ENCODE measurements at places on chromosomes 6 and 20. TPM values are rescaled to one million over a fixed set of nuclear protein-coding genes. Genes with fewer than 3 reads are reported as not detected.

- H3K4me3 ChIP-seq: no peak overlapping the region
- no peak overlapping the region for H3K27ac ChIP-seq
- H3K27me3 ChIP-seq: no peaks in the 10 kb centered on the region
- H3K4me1 ChIP-seq: no peaks in the 10 kb centered on the region
Observed at GRCh38 chr6:110864824-110865223, 9.8 kb upstream of the AMD1 start.

DNA sequence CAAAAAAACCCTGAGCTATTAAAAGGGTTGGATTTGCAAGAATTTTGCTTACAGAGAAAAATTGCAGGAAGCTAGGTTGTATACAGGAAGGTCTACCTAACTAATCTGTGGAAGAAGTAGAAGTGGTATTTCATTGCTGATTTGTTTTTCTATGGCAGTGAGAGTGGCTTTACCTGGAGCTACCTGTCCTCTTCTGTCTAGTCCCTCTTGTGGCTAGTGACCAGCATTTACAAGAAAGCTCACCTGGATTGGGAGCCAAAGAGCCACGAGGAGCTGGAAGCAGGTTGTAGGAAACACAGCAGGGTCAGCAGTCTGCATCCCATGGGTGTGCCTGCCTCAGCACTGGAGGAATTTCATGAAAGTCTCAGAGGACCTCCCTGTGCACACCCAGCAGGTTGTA lies 120.3 kb upstream of the RALGAPA2 start:
- no peak overlapping the region for H3K4me3 ChIP-seq
- DNase-seq: no peak
- H3K27me3 ChIP-seq: no peaks in the 10 kb centered on the region
- no peaks in the 10 kb centered on the region for H3K36me3 ChIP-seq

DNA sequence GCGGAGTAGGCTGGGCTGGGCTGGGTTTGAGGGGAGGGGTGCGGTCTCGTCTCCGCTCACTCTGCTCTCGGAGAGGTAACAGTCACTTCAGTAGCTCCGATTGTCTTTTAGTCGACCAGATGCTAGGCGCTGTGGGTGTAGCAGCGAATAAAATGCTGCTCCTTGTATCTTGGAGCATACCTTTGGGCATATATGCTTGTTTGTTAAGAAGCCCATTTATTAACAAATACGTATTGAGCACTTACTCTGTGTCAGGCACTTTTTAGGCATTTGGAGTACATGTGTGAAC lies 545 bp downstream of the ACTR5 start:
- no peaks in the 10 kb centered on the region for H3K36me3 ChIP-seq
- no peak for DNase-seq
- peak overlapping the region; percentile 91 for H3K27ac ChIP-seq
- H3K4me1 ChIP-seq: peaks cover 4% of the 10 kb centered on the region
- H3K27me3 ChIP-seq: no peaks in the 10 kb centered on the region

DNA sequence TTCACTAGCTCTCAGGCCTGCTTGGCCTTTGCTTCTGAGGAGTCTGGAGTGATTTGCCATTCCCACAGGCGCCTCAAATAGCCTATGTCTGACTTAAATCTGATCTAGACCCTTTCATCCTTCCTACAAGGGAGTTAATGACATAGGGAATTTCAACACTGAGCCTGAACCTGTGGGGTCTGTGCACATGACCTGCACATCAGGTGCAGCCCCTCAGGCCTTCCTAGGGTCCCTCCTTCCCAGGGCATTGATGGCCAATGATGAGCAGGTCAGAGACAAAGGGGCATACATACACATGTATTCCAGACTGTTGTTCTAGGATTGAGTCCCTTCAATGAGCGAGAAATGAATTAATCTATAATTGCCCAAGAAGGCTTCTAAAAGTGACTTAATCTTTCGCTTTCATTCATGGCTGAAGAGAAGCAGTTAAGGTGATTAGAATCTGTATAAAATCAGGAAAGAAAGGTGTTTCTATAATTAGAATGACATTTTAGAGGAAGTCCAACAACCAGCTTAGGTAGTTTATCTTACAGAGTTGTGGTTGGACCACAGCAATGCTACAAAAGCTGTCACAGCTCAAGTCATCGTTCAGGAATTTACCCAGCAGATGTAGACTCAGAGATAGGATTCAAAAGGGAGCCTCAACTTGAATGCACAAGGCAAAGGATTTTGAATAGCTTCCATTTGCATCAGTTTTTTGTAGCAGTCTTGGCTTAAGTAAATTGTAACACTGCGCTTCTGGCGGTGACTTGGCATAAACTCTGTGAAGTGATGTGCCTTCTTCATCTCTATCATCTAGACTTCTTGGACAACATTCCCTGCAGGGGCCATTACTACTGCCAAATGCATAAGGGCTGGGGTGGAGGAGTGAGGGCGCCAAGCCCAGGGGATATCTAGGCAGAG lies 27.0 kb upstream of the TBC1D7 start:
- no peak overlapping the region for H3K27ac ChIP-seq
- H3K4me3 ChIP-seq: no peak overlapping the region
- H3K4me1 ChIP-seq: no peaks in the 10 kb centered on the region
- no peaks in the 10 kb centered on the region for H3K27me3 ChIP-seq

HBS1L gene
- 9.8 TPM for total RNA-seq

- no peaks in the 10 kb centered on the region for H3K27me3 ChIP-seq
- H3K36me3 ChIP-seq: no peaks in the 10 kb centered on the region
- no peak overlapping the region for H3K4me3 ChIP-seq
- no peak for DNase-seq
- H3K4me1 ChIP-seq: no peaks in the 10 kb centered on the region
- no peak overlapping the region for H3K27ac ChIP-seq
Observed at GRCh38 chr6:37994223-37994622, 174.7 kb downstream of the ZFAND3 start.

ISM1 gene
- total RNA-seq: 60.1 TPM

MCCD1 gene
- total RNA-seq: not detected

GRCh38 chr6:54315656-54316055 lies 7.4 kb downstream of the TINAG start:
- no peaks in the 10 kb centered on the region for H3K27me3 ChIP-seq
- no peak overlapping the region for H3K27ac ChIP-seq
- H3K4me1 ChIP-seq: no peaks in the 10 kb centered on the region

- H3K27me3 ChIP-seq: no peaks in the 10 kb centered on the region
- H3K27ac ChIP-seq: no peak overlapping the region
- no peak overlapping the region for H3K4me3 ChIP-seq
- no peaks in the 10 kb centered on the region for H3K36me3 ChIP-seq
- peaks cover 14% of the 10 kb centered on the region for H3K4me1 ChIP-seq
Observed at GRCh38 chr6:129645106-129645829, 64.7 kb downstream of the ARHGAP18 start.

DNA sequence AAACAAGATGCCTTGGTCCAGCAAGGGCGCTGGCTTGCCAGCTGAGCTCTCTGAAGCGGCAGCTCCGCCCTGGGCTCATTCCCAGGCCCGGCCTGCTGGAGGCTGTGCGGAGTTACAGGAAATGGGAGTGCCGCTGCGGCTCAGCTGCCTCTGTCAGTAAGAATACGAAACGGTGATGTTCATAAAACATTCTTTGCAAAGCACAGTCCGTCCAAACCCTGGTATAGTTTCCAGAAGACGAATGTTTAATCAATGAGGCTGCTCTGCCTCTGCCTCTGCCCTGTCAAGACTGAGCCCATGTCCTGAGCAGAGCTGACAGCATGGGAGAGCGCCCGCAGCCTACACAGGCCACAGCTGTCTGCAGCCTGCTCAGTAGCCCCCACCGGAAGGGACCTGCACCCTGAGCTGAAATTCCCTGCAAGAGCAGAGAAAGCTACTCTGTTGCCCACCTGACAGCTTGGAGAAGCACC lies 153.3 kb upstream of the SNX9 start:
- H3K27ac ChIP-seq: peak overlapping the region; percentile 69
- peaks cover 4% of the 10 kb centered on the region for H3K36me3 ChIP-seq
- no peaks in the 10 kb centered on the region for H3K27me3 ChIP-seq

DNA sequence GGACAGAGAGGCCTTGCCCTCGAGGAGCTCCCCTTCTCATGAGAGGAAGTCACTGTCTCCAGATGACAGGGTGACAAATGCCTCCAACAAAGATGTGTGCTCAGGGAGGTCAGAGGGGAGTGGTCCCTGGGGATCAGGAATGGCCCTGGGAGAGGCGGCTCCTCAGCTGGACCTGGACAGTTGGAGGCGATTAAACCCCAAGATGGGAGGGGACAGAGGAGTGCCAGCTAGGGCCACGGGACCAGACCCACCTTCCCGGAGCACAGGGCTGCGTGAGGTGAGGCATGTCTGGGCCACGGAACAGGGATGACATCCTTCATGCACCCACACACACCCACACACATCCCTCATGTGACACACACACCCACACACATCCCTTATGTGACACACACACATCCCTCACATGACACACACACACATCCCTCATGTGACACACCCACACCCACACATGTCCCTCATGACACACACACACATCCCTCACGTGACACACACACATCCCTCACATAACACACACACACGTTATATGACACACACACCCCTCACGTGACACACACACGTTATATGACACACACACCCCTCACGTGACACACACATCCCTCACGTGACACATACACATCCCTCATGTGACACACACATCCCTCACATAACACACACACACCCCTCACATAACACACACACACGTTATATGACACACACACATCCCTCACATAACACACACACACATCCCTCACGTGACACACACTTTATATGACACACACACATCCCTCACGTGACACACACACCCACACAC lies 57.4 kb upstream of the SLCO4A1 start:
- no peak overlapping the region for H3K4me3 ChIP-seq
- no peaks in the 10 kb centered on the region for H3K36me3 ChIP-seq
- H3K4me1 ChIP-seq: no peaks in the 10 kb centered on the region
- H3K27me3 ChIP-seq: no peaks in the 10 kb centered on the region
- no peak overlapping the region for H3K27ac ChIP-seq
- no peak for DNase-seq

DNA sequence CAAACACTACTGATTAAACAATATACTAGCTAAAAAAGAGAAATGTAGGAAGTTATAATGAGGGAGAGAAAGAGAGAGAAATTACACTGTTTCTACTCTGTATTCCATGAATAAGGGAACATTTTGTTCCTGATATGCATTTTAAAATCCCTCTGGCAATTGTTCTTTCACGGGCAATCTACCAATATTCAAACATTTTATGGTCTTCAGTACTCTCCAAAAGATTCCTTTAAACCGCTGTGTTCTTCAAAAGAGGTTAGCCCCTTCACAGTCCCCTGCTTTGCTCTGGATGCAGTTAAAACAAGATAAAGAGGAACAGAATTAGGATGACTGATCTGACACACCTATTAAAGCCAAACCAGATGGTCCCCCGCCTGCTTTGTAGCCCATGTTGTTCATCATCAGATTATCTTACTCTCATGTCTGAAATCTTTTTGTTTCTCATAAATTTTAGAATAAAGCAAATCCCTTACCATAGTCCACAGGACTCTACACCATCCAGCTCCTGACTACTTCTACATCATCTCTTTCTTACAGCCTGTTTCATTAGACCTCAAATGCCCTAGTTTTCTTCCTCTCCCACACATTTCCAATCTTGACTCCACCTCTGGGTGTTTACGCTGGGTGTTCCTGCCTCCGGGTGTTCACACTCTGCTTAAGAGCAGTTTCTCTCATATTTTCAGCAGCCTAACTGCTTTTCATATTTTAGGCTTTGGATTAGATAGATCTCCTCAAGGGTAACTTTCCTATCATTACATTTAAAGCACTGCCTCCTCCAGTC lies 399.7 kb downstream of the COL12A1 start:
- H3K4me1 ChIP-seq: no peaks in the 10 kb centered on the region
- no peak overlapping the region for H3K27ac ChIP-seq
- H3K4me3 ChIP-seq: no peak overlapping the region
- DNase-seq: no peak
- H3K36me3 ChIP-seq: no peaks in the 10 kb centered on the region

DNA sequence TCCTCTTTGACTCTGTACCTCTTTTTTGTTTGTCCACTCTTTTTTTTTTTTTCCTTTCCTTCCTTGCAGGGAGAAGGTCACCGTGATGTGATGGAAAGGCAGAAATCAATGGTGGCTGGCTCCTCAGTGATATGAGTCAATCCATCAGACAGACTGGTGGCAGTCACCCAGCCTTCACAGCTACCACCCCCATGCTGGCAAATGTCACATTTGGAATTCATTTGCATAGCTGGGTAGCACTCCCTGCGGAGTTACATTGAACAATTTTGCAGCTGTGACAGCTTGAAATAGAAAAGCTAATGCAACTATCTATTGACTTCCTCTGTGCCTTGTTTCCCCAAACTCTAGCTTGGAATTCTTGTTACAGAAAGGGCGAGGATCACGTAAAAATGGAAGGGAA lies 668.4 kb downstream of the C6orf118 start:
- no peaks in the 10 kb centered on the region for H3K36me3 ChIP-seq
- H3K27ac ChIP-seq: no peak overlapping the region
- H3K4me3 ChIP-seq: no peak overlapping the region

GRCh38 chr20:44807051-44807683 lies 3.2 kb downstream of the RIMS4 start:
- no peak for DNase-seq
- H3K4me1 ChIP-seq: peaks cover 7% of the 10 kb centered on the region
- no peaks in the 10 kb centered on the region for H3K36me3 ChIP-seq

NFYA gene
- total RNA-seq: 10.4 TPM

GRCh38 chr6:108671790-108672189 lies 111.1 kb downstream of the FOXO3 start:
- H3K4me3 ChIP-seq: no peak overlapping the region
- DNase-seq: no peak
- peak overlapping the region; percentile 4 for H3K27ac ChIP-seq
- H3K36me3 ChIP-seq: peaks cover 15% of the 10 kb centered on the region

- H3K27ac ChIP-seq: no peak overlapping the region
- no peak overlapping the region for H3K4me3 ChIP-seq
- no peak for DNase-seq
- H3K27me3 ChIP-seq: no peaks in the 10 kb centered on the region
Observed at GRCh38 chr20:48421547-48421946, 406.3 kb downstream of the PREX1 start.

GRCh38 chr6:2505624-2506023 lies 245.1 kb downstream of the MYLK4 start:
- no peaks in the 10 kb centered on the region for H3K4me1 ChIP-seq
- no peak overlapping the region for H3K27ac ChIP-seq
- no peak for DNase-seq
- H3K36me3 ChIP-seq: no peaks in the 10 kb centered on the region
- H3K27me3 ChIP-seq: no peaks in the 10 kb centered on the region

KIF13A gene
- 28.9 TPM for total RNA-seq

DNA sequence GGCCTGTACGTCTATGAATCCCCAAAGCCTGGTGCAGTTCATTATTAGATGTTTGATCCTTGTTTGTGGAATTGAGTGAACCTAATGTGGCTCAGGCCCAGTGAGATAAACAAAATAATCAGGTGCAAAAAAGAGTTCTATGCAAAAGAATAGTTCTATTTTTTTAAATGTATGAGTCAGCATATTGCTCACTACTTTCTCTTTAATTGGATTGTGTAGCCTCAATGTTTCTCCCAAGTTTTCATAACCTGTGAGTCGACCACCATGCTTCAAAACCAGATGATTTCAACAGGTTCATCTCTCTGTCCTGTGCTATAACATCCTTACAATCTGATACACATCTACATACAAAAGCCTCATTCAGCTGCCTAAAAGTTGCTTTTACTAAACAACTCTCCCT lies 116.5 kb upstream of the HDAC2 start:
- H3K4me3 ChIP-seq: no peak overlapping the region
- no peaks in the 10 kb centered on the region for H3K4me1 ChIP-seq
- H3K27me3 ChIP-seq: no peaks in the 10 kb centered on the region
- DNase-seq: no peak
- H3K36me3 ChIP-seq: no peaks in the 10 kb centered on the region
